Prostate gland (tissue), 2 donors: ENCODE measurements at places on chromosomes 4 and X. TPM values are rescaled to one million over a fixed set of nuclear protein-coding genes. Genes with fewer than 3 reads are reported as not detected.

Gene HEPH
- 6.9 TPM for total RNA-seq

DNA sequence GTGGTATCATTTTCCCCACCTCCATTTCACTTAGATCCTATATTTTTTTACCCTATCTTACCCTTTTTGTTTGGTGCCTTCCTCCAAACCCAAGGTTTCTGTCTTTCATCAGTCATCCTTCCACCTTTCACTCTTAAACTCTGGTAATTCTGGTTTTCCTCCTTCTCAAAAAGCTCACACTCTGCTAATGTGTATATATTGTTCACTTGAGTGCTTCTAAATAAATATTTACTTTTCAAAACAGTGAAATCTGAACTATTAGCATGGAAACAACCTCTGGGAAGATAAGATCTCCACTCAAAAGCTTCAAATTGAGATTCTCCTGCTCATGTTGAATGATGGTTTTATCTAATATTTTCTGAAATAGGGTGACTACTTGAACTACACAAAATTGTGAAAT is 21.5 kb downstream of the XIAP start:
- H3K4me3 ChIP-seq: no peak overlapping the region
- no peak overlapping the region for H3K27ac ChIP-seq
- H3K4me1 ChIP-seq: no peaks in the 10 kb centered on the region
- H3K27me3 ChIP-seq: no peaks in the 10 kb centered on the region

- no peaks in the 10 kb centered on the region for H3K36me3 ChIP-seq
- no peak overlapping the region for H3K4me3 ChIP-seq
- no peak for DNase-seq
- H3K4me1 ChIP-seq: no peaks in the 10 kb centered on the region
- H3K27ac ChIP-seq: no peak overlapping the region
These were observed 25.7 kb downstream of the CXCL13 start for GRCh38 chr4:77631276-77631675.

Gene CFP
- 0.09 TPM for total RNA-seq

Gene SLC6A14
- total RNA-seq: 0.11 TPM

Gene REPS2
- 30.7 TPM for total RNA-seq

DNA sequence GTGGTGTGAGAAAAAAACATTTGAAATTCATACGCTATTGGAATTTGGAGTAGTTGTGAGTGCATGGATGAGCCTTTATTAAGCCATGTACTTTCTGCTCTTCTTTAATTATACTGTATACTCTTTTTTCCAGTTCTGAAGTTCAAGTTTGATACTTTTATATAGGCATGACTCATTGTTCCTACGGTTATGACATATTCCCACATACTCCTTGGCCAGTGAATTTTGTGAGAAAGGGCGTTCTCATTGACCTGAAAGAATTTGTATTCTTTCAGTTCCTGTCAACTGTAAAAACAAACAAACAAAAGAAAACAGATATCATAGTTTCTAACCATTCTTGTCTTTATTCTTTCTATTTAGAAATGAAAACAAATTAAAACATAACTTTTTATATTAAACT is 407.3 kb downstream of the MAPK10 start:
- no peaks in the 10 kb centered on the region for H3K36me3 ChIP-seq
- H3K27me3 ChIP-seq: no peaks in the 10 kb centered on the region
- no peak overlapping the region for H3K27ac ChIP-seq
- H3K4me3 ChIP-seq: no peak overlapping the region

GRCh38 chr4:155659176-155659575 is 7.5 kb upstream of the GUCY1A1 start:
- no peaks in the 10 kb centered on the region for H3K27me3 ChIP-seq
- H3K4me3 ChIP-seq: no peak overlapping the region
- H3K36me3 ChIP-seq: no peaks in the 10 kb centered on the region
- no peak for DNase-seq
- H3K4me1 ChIP-seq: no peaks in the 10 kb centered on the region

GRCh38 chr4:182736207-182736606 is 181.0 kb downstream of the DCTD start:
- H3K36me3 ChIP-seq: no peaks in the 10 kb centered on the region
- H3K27ac ChIP-seq: no peak overlapping the region
- no peaks in the 10 kb centered on the region for H3K27me3 ChIP-seq
- DNase-seq: no peak
- no peak overlapping the region for H3K4me3 ChIP-seq
- no peaks in the 10 kb centered on the region for H3K4me1 ChIP-seq

DNA sequence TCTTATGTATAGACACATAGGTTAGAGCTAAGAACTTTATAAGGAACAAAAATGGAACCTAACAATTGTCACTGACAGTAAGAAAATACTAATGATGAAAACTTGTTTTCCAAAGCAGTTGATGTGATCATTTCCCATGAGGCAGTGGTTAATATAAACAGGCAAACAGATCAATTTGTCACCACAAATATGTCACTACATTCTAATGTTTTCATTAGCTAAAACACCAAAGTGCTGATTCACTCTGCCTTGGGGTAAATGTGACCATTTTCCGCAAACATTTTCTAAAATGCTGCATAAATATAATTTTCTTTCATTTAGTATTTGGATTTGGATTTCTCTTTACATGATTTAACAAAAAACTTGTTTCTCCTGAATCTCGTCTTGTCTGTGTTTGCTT is 408.9 kb upstream of the CTSO start:
- DNase-seq: no peak
- no peaks in the 10 kb centered on the region for H3K36me3 ChIP-seq
- no peaks in the 10 kb centered on the region for H3K4me1 ChIP-seq
- no peaks in the 10 kb centered on the region for H3K27me3 ChIP-seq
- H3K27ac ChIP-seq: no peak overlapping the region

DNA sequence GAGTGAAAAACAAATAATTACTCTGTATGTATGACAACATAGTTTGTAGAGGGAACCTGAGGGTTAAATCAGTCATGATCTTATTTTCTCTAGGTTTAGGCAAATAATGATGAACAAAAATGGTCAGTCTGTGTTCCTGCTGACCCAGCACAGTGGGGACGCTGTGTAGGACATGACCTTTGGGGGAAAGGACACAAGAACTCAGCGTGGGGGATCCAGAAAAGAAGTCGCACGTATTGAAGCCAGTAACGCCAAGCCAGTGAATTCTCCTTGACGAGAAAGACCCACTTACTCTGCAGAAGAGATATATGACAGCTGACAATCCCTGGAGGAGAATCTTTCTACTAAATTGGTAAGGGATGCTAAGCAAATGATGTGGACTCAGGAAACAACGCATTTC is 36.6 kb downstream of the HELT start:
- no peak for DNase-seq
- no peaks in the 10 kb centered on the region for H3K36me3 ChIP-seq
- H3K27ac ChIP-seq: no peak overlapping the region
- no peaks in the 10 kb centered on the region for H3K27me3 ChIP-seq
- H3K4me1 ChIP-seq: no peaks in the 10 kb centered on the region

Gene SPATA18
- 16.6 TPM for total RNA-seq

DNA sequence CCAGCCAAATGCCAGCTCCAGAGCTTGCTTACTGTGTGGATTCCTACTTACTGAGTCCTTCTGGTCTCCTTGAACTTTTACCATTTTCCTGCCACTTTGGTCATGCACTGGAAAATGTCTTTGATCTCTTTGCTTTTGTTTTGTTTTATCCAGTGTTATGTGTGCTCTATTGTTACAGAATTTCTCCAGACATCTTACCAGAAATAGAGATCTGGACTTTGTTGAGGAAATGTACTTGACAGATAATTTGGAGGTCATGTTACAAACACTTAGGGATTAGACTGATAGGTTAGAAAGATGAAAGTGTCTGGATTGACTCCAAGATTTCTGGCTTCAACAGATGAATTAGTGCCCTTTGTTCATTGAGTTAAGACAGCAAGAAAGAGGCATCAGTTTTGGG is 5.7 kb upstream of the ZNF330 start:
- no peaks in the 10 kb centered on the region for H3K27me3 ChIP-seq
- H3K4me1 ChIP-seq: no peaks in the 10 kb centered on the region
- no peak overlapping the region for H3K27ac ChIP-seq
- H3K4me3 ChIP-seq: no peak overlapping the region

Gene CCDC120
- total RNA-seq: 12.3 TPM

- H3K27ac ChIP-seq: no peak overlapping the region
- no peaks in the 10 kb centered on the region for H3K36me3 ChIP-seq
- no peak overlapping the region for H3K4me3 ChIP-seq
- no peaks in the 10 kb centered on the region for H3K4me1 ChIP-seq
- H3K27me3 ChIP-seq: no peaks in the 10 kb centered on the region
These were observed 107.3 kb downstream of the ARHGAP10 start for GRCh38 chr4:147839200-147839599.

Gene ENPEP
- 1.3 TPM for total RNA-seq

DNA sequence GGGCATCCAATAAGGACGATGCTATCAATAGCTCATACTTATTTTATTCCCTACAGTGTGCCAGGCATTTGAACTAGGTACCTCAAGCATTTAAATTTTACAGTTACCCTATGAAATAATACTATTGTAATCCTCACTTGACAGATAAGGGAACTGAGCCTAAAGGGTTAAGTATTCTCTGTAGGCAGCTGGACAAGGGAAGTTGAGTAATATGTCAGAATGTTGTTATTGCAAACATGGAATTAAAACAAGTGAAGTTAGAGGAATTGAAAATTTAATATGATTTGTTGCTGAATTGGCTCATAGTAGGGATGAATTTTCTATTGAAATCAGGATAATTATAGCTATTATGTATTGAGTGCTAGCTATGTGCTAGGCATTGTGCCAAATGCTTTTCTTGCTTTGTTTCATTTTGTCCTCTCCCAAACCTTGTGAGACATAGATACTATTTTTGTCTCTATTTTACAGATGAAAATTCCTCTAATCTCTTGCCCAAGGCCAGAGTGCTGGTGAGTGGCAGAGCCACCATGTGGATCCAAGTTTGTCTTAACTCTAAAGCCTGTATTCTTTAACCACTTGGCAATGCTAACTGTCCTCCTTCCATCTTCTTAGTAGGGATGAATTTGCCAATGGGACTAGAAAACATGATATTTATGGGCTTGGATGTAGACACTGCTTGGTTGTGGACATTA is 58.1 kb downstream of the TMEM164 start:
- H3K4me3 ChIP-seq: no peak overlapping the region
- no peaks in the 10 kb centered on the region for H3K27me3 ChIP-seq
- DNase-seq: no peak
- H3K27ac ChIP-seq: no peak overlapping the region

Gene PNMA3
- 0.27 TPM for total RNA-seq
